ENCODE measurements at places on chromosomes 3 and 15. TPM values are rescaled to one million over a fixed set of nuclear protein-coding genes. Genes with fewer than 3 reads are reported as not detected.

GRCh38 chr3:196115678-196116083 lies 33.8 kb upstream of the TFRC start:
- no peak for DNase-seq

- no peak for DNase-seq
Observed at GRCh38 chr3:159447841-159448240, 540.8 kb upstream of the IL12A start.

GRCh38 chr3:190193210-190193609 lies 72.5 kb upstream of the P3H2 start:
- DNase-seq = no peak

DNA sequence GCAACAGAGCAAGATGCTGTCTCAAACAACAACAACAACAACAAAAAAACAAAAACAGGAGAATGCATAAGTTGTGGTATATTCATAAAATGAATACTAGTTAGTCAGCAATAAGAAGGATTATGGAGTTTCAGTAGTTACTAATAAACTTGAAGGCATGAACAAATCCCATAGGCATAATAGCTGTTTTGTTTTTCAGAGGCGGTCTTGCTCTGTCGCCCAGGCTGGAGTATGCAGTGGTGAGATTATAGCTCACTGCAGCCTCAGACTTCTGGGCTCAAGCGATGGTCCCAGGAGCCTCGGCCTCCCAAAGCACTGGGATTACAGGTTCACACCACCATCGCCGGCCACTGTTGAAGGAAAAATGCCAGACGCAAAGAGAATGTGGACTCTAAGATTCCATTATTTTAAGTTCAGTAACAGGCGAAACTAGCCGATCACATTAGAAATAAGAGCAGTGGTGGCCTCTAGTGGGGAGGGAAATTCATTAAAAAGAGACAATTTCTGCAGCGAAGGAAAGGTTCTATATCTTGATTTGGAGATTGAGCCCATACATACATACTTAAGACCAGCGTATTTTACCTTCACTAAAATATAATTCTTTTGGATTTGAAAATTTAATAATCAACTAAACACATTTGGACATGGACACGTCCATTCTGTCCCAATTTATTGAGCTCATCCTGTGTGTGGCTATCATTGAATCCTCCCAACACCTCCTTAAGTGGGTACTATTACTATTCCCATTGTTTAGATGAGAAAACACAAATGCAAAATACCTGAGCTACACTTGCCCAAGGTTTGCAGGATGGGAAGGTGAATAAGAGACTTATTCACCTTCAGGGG lies 27.4 kb upstream of the HDAC11 start:
- DNase-seq = peak; percentile 66

GRCh38 chr15:47410247-47410646 lies 307.1 kb upstream of the SEMA6D start:
- no peak for DNase-seq

DNA sequence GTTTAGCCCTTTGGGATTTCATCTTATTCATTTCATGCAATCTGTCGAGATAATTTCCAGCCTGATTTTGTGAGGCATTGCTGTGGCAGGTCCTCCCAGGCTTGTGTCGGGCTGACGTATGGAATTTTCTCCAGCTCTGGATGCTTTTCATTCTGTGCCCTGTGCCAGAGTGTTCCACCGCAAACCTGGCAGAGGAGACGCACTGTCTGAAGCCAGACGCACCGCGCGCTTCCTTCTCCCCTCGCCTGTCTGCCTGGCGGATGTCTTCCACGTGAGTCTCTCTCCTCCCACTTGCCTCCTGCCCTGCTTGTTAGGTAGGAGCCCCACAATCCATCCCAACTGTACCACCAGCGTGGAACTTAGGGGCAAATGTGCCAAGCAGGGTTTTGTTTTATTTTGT lies 20.1 kb upstream of the GLCE start:
- no peak for DNase-seq

GRCh38 chr15:57301307-57301706 lies 75.0 kb upstream of the CGNL1 start:
- no peak for DNase-seq

GRCh38 chr15:34726406-34727100 lies 28.2 kb downstream of the GJD2 start:
- DNase-seq = no peak

DNA sequence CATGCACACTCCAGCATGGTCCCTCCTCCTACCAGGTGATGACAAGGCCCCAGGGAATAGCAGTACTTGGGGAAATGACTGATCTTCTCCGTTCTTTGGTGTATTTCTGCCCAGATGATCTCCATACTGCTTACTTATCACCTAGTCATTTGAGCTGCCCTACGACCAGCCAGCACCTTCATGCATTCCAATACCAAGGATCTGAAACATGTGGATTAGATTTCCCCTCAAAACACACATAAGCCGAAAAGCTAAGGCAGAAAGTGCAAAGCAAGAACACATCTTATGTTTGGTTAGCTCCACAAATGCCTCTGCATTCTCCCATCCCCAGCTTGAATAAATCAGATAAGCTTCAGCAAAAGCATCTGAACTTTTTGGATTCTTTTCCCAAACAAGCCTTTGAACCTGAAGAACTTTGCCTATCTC lies 64.8 kb upstream of the BCL6 start:
- no peak for DNase-seq

DNA sequence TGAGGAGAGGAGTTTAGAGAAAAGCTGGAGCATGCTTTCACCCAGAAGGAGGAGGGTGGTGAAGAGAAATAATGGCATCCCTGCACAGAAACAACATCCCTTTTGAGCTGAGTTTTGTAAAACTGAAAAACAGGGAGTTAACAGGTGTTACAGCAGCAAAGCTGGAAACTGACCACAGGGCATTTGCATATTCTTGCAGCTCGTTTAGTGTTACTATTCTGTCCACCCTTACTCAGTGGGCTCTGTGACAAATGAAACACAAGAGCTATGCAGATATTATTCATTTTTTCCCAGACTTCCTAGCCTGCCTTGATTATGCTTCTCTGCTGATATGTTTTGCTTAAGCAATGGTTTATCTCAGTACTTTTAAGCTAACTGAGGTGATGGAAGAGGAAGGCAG lies 272.0 kb downstream of the NEK10 start:
- no peak for DNase-seq

- DNase-seq = no peak
Observed at GRCh38 chr15:101018450-101018849, 99.3 kb downstream of the LRRK1 start.

DNA sequence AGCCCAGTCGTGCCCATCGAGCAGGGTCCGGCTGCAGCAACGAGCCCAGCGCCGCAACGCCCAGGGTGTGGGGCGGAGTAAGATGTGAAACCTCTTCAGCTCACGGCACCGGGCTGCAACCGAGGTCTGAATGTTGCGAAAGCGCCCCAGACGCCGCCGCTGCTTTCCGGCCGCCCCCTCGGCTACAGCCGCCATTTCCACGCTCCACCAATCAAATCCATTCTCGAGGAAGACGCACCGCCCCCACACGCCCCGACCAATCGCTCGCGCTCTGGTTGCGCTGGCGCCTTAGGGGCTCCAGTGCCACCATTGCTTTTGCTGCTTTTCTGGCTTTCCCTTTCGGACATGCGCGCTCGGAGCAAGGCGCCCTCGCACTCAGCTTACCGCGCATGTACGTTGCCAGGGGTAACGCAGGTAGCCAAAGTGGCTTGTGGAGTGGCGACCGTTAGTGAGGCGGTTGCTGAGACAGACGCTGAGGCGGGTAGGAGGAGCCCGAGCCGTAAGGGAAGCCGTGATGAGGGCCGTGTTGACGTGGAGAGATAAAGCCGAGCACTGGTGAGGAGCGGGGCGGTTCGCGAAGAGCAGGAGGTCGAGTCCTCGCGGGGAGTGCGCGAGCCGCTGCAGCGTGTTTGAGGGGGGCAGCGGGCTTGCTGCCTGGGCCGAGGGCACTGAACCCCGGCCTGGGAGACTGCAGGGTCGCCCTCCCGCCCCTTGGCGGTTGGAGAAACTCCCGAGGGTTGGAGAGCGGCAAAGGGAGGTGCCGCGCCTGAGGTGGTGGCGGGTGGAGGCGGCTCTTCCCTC lies at the start of the genes IFT122 and MBD4:
TSS of gene IFT122 (plus strand) at position 408 of the 801 bp plus-strand sequence. CDS start at position 515, 107 bp downstream.
TSS of gene MBD4 (minus strand) at position 132 of the 801 bp plus-strand sequence. CDS start at position 17, 115 bp downstream.
- peak; percentile 100 for DNase-seq

GRCh38 chr15:70192041-70192440 lies 94.3 kb upstream of the TLE3 start:
- DNase-seq = no peak

Gene MME
- 0.03 TPM for total RNA-seq

Gene SLC28A2
- not detected for total RNA-seq

Gene SPTBN5
- total RNA-seq = 1.6 TPM

Gene SERINC4
- not detected for total RNA-seq

Gene GALK2
- 50.4 TPM for total RNA-seq

Gene ZDHHC23
- total RNA-seq = 11.5 TPM

Gene ZMAT3
- 2.1 TPM for total RNA-seq
